ENCODE measurements at places on chromosomes 3 and 15. TPM values are rescaled to one million over a fixed set of nuclear protein-coding genes. Genes with fewer than 3 reads are reported as not detected.

DNA sequence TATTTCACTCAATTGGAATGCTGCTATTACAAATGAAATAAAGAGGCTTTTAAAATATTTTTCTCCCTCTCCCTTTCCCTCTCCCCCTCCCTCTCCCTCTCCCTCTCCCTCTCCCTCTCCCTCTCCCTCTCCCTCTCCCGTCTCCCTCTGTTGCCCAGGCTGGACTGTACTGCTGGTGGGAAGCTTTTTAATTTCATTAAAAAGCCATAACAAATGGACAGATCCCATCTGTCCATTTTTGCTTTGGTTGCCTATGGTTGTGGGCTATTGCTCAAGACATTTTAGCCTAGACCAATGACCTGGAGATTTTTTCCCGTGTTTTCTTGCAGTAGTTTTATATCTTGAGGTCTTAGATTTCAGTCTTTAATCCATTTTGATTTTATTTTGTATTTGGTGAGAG, 107.2 kb upstream of the LRRC3B start:
- H3K36me3 ChIP-seq, result no peaks in the 10 kb centered on the region
- no peak overlapping the region for H3K27ac ChIP-seq
- no peak for DNase-seq
- no peak overlapping the region for H3K4me3 ChIP-seq
- no peaks in the 10 kb centered on the region for H3K27me3 ChIP-seq

- peak; percentile 17 for DNase-seq
- no peak overlapping the region for H3K4me3 ChIP-seq
- no peaks in the 10 kb centered on the region for H3K27me3 ChIP-seq
- peak overlapping the region; percentile 48 for H3K27ac ChIP-seq
- no peaks in the 10 kb centered on the region for H3K36me3 ChIP-seq
Observed at GRCh38 chr3:143975554-143976152, 4.0 kb downstream of the DIPK2A start.

DNA sequence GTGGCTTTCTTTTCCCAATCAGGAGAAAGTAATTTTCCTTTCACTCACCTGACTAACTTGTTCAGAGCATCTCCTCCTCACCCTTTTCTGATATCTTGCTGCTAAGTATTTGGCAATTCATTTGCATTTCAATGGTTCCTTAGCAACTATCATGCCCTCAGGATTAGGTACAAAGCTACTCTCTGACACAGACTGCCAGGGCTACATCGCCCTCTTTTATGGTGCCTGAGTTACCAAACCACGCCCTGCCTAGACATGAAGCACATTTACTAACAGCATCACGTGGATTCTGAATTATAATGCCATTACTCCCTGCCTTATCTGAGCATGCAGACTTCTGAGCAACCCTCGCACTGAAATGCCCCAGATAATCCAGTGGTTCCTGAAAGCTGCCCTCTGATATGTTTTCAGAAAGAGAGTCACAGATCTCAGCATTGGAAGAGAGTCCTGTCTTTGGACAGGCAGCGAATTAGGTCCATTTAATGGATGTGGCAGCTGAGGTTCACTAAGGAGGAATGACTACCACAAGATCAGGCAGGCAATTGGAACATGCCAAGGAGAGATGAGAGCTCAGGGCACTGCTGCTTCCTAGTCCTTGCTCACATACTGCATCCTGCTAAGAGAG, 14.5 kb downstream of the EPHB1 start:
- no peaks in the 10 kb centered on the region for H3K36me3 ChIP-seq
- no peak overlapping the region for H3K27ac ChIP-seq
- no peak overlapping the region for H3K4me3 ChIP-seq
- DNase-seq, result no peak

GRCh38 chr3:170257145-170257544, 34.9 kb downstream of the PRKCI start:
- no peaks in the 10 kb centered on the region for H3K36me3 ChIP-seq
- H3K27ac ChIP-seq, result no peak overlapping the region

RBP2 gene
- total RNA-seq, result not detected

DNA sequence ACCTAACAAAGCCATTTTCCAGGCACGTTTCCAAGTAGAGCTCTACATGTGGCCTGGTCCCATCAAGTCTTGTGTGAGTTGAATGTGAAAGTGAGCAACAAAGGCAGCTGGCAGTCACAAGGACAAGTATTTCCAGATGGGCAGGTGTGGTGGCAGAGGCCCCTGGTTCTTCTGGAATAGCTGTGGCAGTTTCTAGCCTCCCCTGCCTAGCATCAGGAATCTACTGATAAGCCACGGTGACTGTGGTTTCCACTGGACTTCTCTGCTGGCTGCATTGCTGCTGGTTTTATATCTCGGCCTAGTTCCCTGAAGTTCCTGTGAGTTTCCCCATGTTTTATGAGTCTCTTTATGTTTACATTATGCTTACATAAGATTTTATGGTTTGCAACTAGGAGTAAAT, 117.7 kb downstream of the GOLIM4 start:
- H3K4me3 ChIP-seq, result no peak overlapping the region
- no peak for DNase-seq
- H3K36me3 ChIP-seq, result no peaks in the 10 kb centered on the region
- no peaks in the 10 kb centered on the region for H3K27me3 ChIP-seq
- H3K27ac ChIP-seq, result no peak overlapping the region
- H3K4me1 ChIP-seq, result no peaks in the 10 kb centered on the region

ST3GAL6 gene
- 2.2 TPM for total RNA-seq

DNA sequence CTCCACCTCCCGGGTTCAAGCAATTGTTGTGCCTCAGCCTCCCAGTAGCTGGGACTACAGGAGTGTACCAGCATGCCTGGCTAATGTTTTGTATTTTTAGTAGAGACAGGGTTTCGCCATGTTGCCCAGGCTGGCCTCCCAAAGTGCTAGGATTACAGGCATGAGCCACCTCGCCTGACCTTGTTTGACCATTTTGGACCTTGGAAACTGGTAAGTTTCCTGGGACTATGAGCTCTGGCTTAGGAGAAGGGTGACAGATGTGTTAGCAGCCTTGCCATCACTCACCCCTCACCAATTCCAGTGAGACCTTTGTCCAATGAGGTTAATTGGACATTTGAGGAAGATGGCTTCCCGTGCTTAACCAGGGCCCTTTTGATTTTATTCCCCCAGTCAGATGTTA, 19.9 kb downstream of the DNASE1L3 start:
- no peaks in the 10 kb centered on the region for H3K4me1 ChIP-seq
- no peaks in the 10 kb centered on the region for H3K36me3 ChIP-seq
- H3K27ac ChIP-seq, result no peak overlapping the region
- H3K27me3 ChIP-seq, result no peaks in the 10 kb centered on the region

GRCh38 chr15:90872486-90873184, 4.2 kb downstream of the FURIN start:
- DNase-seq, result peak; percentile 98
- peak overlapping the region; percentile 88 for H3K27ac ChIP-seq
- H3K4me3 ChIP-seq, result peak overlapping the region; percentile 80
- H3K36me3 ChIP-seq, result peaks cover 13% of the 10 kb centered on the region
- H3K27me3 ChIP-seq, result no peaks in the 10 kb centered on the region

TIMP4 gene
- total RNA-seq, result 2.4 TPM

GRCh38 chr3:76673171-76673570, 366.7 kb upstream of the ROBO2 start:
- no peaks in the 10 kb centered on the region for H3K36me3 ChIP-seq
- DNase-seq, result no peak
- H3K27me3 ChIP-seq, result no peaks in the 10 kb centered on the region
- H3K4me1 ChIP-seq, result no peaks in the 10 kb centered on the region
- H3K4me3 ChIP-seq, result no peak overlapping the region

GRCh38 chr15:101625184-101625583, 27.0 kb downstream of the TM2D3 start:
- no peaks in the 10 kb centered on the region for H3K27me3 ChIP-seq
- H3K4me3 ChIP-seq, result no peak overlapping the region
- no peaks in the 10 kb centered on the region for H3K36me3 ChIP-seq
- no peaks in the 10 kb centered on the region for H3K4me1 ChIP-seq

GOLGA6D gene
- not detected for total RNA-seq

DNA sequence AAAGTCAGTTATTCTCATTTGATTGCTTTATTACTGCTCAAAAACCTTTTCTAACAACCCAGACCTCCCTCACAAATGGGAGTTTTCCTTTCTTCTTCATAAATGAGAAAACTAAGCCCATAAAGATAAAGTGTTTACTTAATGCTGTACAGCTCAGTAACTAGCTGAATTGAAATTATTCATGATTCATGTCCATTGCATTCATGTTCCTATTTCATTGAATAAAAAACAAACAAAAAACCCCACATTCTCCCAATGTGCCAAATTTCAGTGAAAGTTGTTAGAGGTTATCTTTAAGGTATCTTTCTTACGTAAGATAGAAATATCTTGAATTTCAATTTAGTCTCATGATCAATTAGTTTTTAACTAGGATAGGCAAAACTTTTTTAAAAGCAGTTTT, 2.8 kb downstream of the PLSCR2 start:
- no peaks in the 10 kb centered on the region for H3K27me3 ChIP-seq
- no peaks in the 10 kb centered on the region for H3K36me3 ChIP-seq
- no peak overlapping the region for H3K4me3 ChIP-seq
- peaks cover 37% of the 10 kb centered on the region for H3K4me1 ChIP-seq

SNRK gene
- total RNA-seq, result 26.1 TPM

DNA sequence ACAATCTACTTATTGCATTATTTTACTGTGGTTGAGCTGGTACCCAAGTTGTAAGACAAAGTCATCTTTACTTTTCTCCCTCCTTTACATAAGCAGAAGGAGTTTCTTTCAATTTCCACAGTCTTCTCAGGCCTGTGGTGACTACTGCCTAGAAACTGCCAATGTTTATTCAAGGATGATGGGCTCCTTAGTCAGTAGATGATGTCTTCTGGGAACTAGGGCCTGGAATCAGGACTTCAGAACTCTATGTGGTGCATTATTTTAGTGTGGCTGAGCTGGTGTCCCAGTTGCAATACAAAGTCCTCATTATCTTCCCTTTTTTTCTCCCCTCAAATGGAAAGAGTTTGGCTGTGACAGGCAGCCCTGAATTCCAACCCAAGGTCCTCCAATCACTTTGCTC, 1762.5 kb downstream of the SI start:
- DNase-seq, result no peak
- no peaks in the 10 kb centered on the region for H3K36me3 ChIP-seq
- H3K27ac ChIP-seq, result no peak overlapping the region
- no peaks in the 10 kb centered on the region for H3K4me1 ChIP-seq
- H3K27me3 ChIP-seq, result no peaks in the 10 kb centered on the region

TRH gene
- total RNA-seq, result under 0.01 TPM

KBTBD13 gene
- not detected for total RNA-seq

GRCh38 chr3:23481616-23482278, 278.6 kb downstream of the UBE2E2 start:
- no peaks in the 10 kb centered on the region for H3K4me1 ChIP-seq
- H3K36me3 ChIP-seq, result no peaks in the 10 kb centered on the region
- DNase-seq, result no peak
- H3K4me3 ChIP-seq, result no peak overlapping the region

CADPS gene
- total RNA-seq, result 3.2 TPM

GRCh38 chr15:97037080-97037479, 706.6 kb downstream of the NR2F2 start:
- H3K4me3 ChIP-seq, result no peak overlapping the region
- H3K27ac ChIP-seq, result no peak overlapping the region
- H3K4me1 ChIP-seq, result no peaks in the 10 kb centered on the region
- no peak for DNase-seq
- no peaks in the 10 kb centered on the region for H3K27me3 ChIP-seq

GRCh38 chr3:9129365-9129764, 120.1 kb downstream of the SRGAP3 start:
- no peaks in the 10 kb centered on the region for H3K27me3 ChIP-seq
- H3K4me3 ChIP-seq, result no peak overlapping the region
- no peaks in the 10 kb centered on the region for H3K4me1 ChIP-seq

GRCh38 chr3:133152056-133152455, 113.9 kb downstream of the TMEM108 start:
- DNase-seq, result no peak
- no peak overlapping the region for H3K27ac ChIP-seq
- H3K4me1 ChIP-seq, result no peaks in the 10 kb centered on the region

GRCh38 chr3:114214542-114215341, 22.6 kb downstream of the ZNF80 start:
- peaks cover 56% of the 10 kb centered on the region for H3K4me1 ChIP-seq
- no peaks in the 10 kb centered on the region for H3K36me3 ChIP-seq
- peak overlapping the region; percentile 89 for H3K27ac ChIP-seq
- DNase-seq, result no peak
- H3K4me3 ChIP-seq, result peak overlapping the region; percentile 55
- no peaks in the 10 kb centered on the region for H3K27me3 ChIP-seq

DNA sequence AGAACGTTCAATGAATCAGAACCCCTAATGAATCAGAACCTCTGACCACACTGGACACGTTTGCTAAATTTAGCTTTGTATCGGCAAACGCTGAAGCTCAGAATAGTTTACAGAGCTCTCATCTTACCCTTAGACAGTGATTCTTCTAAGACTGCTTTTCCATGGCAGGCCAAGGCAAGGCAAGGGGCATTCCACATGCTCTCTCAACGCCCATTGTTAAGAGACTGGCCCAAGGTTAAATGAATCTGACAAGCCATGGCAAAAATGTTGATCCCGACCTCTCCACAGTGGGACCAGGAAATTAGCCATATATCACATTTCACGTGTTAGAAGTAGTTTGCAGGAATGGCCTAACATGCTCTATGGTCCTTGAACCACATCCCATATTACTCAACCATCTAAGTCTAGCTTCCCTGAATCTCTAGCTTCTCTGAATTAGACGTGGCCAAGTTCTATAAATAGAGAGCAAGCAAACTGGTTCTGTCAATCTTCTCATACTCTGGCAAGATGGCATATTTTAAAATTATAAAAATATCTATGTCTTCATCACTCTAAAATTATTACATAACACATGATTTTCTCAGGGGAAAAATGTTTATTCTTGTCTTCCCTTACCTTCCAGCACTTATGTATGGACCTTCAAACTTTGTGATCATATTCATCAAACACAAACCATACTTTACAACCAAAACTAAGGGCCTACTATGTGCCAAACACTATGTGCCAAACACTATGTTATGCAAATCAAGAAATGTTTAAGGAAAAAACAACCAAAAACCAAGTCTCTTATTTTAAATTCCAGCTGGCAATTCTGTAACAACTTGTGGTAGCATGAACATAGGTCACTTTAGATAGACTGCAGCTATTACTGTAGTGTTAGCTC, 54.3 kb downstream of the AAGAB start:
- no peak overlapping the region for H3K4me3 ChIP-seq
- no peaks in the 10 kb centered on the region for H3K27me3 ChIP-seq
- peaks cover 16% of the 10 kb centered on the region for H3K36me3 ChIP-seq
- H3K4me1 ChIP-seq, result peaks cover 61% of the 10 kb centered on the region
- peak overlapping the region; percentile 80 for H3K27ac ChIP-seq

GRCh38 chr3:195012571-195012970, 258.4 kb downstream of the XXYLT1 start:
- H3K4me1 ChIP-seq, result no peaks in the 10 kb centered on the region
- no peak overlapping the region for H3K27ac ChIP-seq
- H3K27me3 ChIP-seq, result peaks cover 55% of the 10 kb centered on the region
- H3K4me3 ChIP-seq, result no peak overlapping the region

DNA sequence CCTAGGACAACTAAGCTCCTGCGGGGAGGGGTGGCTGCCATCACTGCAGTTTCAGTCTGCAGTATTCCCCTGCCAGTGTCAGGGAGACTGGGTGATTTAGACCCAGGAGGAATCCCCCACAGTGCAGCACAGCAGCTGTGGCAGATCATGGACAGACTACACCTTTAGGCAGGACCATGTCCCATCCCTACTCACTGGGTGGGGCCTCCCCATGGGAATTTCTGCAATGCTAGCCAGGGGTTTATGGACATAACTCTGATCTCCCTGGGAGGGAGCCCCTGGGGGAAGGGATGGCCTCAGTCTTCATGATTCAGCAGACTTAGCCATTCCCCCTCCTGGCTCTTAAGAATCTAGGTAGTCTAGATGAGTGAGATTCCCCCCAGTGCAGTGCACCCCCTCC, 130.1 kb upstream of the STAC start:
- H3K4me3 ChIP-seq, result no peak overlapping the region
- no peaks in the 10 kb centered on the region for H3K27me3 ChIP-seq
- H3K27ac ChIP-seq, result no peak overlapping the region
- H3K4me1 ChIP-seq, result no peaks in the 10 kb centered on the region
- H3K36me3 ChIP-seq, result no peaks in the 10 kb centered on the region

Measured in osteoblast (primary cell).